ENCODE measurements at places on chromosomes 4 and X. TPM values are rescaled to one million over a fixed set of nuclear protein-coding genes. Genes with fewer than 3 reads are reported as not detected.

- no peak for ATAC-seq
These were observed 258.7 kb upstream of the SLC7A11 start for GRCh38 chr4:138500869-138501268.

- ATAC-seq = no peak
These were observed 32.7 kb upstream of the CASK start for GRCh38 chrX:41956027-41956426.

Gene RGN
- total RNA-seq = 0.20 TPM

- no peak for ATAC-seq
These were observed 228.9 kb upstream of the GRID2 start for GRCh38 chr4:92074839-92075238.

DNA sequence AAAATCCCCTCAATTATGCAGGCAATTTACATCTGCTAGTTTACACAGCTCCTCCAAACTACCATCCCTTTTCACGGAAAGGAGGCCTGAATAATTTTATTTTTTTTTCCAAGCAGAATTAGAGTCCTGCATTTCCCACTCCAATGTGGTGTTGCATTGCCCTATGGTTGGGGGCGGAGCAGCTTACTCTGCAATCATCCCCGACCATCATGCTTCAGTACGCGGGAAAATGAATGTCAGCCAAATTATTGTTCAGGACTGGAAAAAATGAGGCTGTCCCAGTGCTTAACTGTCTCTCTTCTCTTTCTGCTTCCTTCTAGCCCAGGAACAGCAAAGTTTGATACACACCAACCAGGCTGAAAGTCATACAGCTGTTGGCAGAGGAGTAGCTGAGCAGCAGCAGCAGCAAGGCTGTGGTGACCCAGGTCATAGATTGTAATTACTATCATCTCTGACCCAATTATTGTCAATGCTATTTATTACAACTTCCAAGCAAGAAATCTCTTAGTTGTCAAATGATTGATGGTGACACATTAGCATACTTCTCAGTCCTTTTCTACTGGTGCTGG, 28.3 kb downstream of the MMRN1 start:
- ATAC-seq = no peak

Gene FGF2
- total RNA-seq = 0.68 TPM
